Stimulated activated CD4-positive, alpha-beta T cell treated with anti-CD3 and anti-CD28 coated beads, Interleukin-4, amount 100 ng/mL, for 48 hours (primary cell): ENCODE measurements at places on chromosomes 13 and 19.

DNA sequence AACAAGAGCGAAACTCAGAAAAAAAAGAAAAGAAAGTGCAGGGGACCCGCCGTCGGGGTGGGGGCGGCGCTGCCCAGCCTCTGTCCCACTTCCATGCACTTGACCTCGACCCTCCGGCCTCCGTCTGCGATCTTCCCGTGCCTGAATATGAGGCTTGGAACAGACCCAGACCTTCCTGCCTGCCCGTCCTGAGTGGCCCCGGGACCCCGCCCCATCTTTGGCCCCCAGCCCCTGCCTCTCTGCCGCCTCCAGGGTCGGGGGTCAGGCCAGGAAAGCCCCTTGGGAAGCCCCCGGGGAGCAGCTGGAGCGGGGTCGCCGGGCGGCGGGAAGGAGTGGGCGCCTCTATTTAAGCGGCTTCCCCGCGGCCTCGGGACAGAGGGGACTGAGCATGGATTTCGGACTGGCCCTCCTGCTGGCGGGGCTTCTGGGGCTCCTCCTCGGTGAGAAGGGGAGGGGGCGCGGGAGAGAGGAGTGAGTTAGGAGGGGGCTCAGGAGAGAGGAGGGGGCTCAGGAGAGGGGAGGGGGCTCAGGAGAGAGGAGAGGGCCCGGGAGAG is at the start of gene MADCAM1:
Gene MADCAM1, plus strand, starts transcription at position 375 of the 554 bp plus-strand sequence. Its CDS starts 14 bp downstream, at position 389.
- no peak for DNase-seq

DNA sequence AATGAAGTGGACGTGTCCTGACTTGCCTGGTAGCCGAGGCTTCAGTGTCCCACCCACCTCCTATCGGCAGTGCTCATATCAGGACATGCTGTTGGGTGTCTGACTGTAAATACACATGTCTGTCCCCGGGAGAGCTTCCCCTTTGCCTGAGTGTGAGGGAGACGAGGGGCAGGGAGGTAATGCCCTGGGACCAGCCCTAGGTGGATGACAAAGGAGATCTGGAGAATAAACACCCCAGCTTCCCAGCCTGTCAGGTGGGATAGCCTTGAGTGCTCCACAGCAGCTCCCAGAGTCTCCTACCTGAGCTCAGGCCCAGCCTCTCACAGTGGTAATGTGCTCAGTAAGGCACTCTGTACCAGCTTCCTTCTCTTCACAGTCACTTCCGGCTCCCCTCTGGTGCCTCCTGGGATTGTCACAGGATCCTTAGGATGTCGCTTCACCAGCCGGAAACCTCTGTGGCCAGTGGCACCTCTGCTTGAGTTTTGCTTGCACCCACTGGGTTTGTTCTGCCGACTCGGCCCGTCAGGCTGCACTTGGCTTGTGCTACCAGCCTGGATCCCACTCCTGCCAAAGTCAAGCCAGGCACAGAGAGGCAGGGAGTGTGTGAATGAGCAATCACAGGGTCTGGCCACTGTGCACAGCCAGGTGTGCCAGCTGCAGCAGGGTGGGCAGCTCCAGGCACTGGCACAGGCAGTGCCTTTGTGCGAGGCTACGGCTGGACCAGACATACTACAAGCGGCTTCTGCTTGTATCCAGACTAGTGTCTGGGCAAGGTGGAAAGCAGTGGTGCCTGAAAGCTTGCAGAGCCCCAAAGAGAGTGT is 54.4 kb upstream of the RGCC start:
- no peak for DNase-seq

- DNase-seq, result no peak
Observed at GRCh38 chr13:66159511-66159910, 1070.6 kb downstream of the PCDH9 start.

- no peak for DNase-seq
Observed at GRCh38 chr13:77430377-77430951, 103.6 kb upstream of the MYCBP2 start.
